Left renal cortex interstitium (tissue), 4 donors: ENCODE measurements at places on chromosomes 5 and 9. TPM values are rescaled to one million over a fixed set of nuclear protein-coding genes. Genes with fewer than 3 reads are reported as not detected.

DNA sequence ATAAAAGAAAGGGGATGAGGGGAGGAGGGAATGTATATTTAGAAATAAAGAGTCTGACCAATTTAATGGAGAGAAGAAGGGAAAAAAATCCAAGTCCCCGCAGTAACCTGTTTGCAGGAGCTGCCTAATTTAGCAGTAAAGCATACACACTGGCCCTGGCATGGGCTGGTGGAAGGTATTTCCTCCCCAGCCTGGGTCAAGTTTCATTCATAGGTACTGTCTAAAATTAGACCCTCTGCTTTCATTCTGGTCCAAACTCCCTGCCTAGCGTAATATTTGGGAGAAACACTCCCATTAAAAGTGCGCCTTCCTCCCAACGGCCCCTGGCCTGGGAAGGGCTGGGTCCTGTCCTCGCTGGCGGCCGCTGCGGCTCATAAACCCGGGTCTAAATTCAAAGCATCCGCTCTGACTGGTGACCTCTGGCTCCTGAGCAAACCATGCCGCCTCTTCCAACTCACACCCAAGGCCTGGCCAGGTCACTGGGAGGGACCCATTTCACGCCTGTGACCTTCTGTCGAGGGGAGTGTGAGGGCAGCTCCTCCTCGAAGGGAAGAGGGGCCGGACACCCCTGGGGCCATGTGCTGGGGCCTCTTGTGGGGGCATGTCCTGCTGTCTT, 123.2 kb downstream of the FGF18 start:
- DNase-seq, result no peak

GRCh38 chr9:79731171-79731890, 159.6 kb downstream of the TLE4 start:
- DNase-seq, result no peak

- DNase-seq, result no peak
Observed at GRCh38 chr9:105696219-105696793, 2.0 kb downstream of the TMEM38B start.

DNA sequence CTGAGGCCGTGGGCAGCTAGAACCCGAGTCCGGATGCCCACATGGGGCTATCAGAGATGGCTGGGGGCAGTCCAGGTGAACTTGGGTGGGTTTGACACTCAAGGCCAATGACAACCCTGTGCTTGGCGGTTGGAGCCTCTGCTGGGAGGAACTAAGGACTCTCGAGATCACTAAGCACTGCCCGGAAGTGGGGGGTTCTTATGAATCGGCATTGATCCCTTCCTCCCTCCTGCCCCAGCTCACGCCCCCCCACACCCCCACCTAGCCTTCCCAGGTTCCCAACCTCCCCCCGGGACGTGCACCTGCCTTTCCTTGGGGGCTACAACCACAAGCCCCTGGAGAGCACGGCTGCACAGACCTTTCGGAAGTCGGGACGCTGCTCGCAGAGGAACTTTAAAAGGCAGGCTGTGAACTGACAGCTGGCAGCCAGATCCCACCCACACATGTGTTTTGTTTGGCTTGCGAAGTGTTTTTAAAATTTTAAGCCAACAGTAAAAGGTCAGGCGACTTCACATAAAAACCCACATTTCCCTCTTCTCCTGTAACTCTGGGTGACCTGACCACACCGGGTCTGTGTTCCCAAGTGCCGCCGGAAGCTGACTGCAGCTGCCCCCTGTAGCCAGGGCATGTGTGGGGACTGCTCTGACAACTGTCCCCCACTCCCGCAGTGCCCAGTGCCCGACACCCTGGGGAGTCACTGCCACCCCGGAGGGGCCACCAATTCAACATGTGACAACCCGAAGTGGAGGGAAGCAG, 5.1 kb upstream of the RALGDS start:
- DNase-seq, result no peak

DNA sequence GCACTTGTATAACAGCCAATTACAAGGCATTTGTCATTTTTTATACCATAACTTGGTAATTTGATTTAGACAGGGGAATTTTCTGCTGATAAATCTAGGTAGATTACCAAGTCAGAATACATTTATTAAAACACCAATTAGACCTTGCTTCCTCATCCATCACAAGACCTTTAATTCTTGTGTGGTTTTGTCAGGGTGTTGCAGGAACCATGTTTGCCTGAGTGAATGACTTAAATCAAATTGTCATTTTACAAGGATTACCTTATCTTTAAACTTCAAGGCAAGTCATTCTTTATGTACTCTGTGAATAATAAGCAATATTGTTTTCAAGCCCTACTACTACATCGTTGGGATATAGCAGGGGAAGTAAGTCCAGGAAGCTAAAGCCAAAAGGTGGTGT, 257.7 kb downstream of the KCTD16 start:
- no peak for DNase-seq

- DNase-seq, result no peak
Observed at GRCh38 chr9:104750185-104750767, 2.8 kb downstream of the NIPSNAP3A start.

The KIF20A gene
- 40.8 TPM for polyA plus RNA-seq

The ZNF782 gene
- polyA plus RNA-seq, result 6.8 TPM
